ENCODE measurements at places on chromosomes 12 and 14. TPM values are rescaled to one million over a fixed set of nuclear protein-coding genes. Genes with fewer than 3 reads are reported as not detected.

The FOXG1 gene
- not detected for total RNA-seq

The TNFAIP2 gene
- total RNA-seq, result 4.0 TPM

The NAV3 gene
- total RNA-seq, result not detected

- no peak for ATAC-seq
Measured at GRCh38 chr14:104206281-104206904, 68.0 kb downstream of the KIF26A start.

- ATAC-seq, result no peak
Measured at GRCh38 chr14:52660325-52660724, 35.0 kb downstream of the ERO1A start.

GRCh38 chr14:102541771-102542170, 32.2 kb upstream of the ANKRD9 start:
- ATAC-seq, result no peak

DNA sequence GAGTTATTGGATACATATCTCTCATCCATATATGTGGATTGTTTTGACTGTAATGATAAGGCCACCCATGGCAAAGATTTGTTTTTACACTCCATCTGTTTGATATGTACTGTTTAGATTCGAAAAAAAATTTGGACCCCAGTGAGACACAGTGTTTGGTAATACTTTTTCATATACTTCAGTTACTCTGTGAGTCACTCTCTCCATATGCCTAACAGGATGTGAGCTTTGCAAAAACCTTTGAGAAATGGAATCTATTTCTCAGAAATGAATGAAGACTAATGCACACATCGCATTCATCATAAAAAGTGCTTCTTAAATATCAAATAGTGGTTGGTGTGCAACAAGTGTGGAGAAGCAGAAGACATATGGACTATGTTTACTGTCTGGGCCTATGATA, 781.5 kb downstream of the SLC6A15 start:
- ATAC-seq, result no peak

- no peak for ATAC-seq
Measured at GRCh38 chr12:69508091-69508490, 37.9 kb downstream of the FRS2 start.

All from activated T-helper 17 cell treated with anti-CD3 and anti-CD28 coated beads, Interleukin-2, amount 50 U/mL, for 72 hours (primary cell).